ENCODE measurements at places on chromosomes 12 and 14.

- H3K27me3 ChIP-seq = no peaks in the 10 kb centered on the region
- no peak overlapping the region for H3K27ac ChIP-seq
- DNase-seq = no peak
- no peak overlapping the region for H3K4me3 ChIP-seq
- H3K36me3 ChIP-seq = no peaks in the 10 kb centered on the region
Measured at GRCh38 chr14:105275267-105275946, 25.4 kb downstream of the BRF1 start.

GRCh38 chr12:62123721-62124203 lies 136.4 kb upstream of the USP15 start:
- peak; percentile 38 for DNase-seq
- H3K4me3 ChIP-seq = no peak overlapping the region
- H3K4me1 ChIP-seq = no peaks in the 10 kb centered on the region
- no peaks in the 10 kb centered on the region for H3K27me3 ChIP-seq

DNA sequence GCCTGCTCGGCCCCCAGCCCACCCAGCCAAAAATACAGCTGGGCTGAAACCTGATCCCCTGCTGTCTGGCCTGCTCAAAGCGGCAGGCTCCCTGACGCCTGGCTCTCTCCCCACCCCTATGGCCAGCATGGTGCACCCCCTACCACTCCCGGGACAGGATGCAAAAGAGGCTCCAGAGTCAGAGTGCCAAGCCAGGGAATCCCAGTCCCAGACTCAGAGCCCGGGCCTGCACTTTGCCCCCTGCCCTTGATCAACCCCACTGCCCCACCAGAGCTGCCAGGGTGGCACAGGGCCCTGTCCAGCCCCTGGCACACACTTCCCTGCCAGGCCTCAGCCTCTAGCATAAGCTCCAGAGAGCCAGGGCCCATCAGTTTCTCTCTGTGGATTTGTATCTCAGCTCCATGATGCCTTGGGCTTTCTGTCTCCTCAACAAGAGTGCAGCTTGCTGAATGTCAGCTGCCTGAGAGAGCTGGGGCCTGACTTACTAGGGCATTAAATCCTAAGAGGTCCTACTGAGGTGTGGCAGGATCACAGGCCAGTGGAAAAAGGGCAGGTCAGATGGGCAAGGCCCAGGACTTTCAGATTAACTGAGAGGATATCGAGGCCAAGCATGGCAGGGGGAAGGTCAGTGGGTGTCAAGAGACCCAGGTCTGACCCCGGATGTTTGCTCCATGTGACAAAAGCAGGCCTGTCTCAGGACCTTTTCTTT lies 13.9 kb downstream of the ACVRL1 start:
- no peaks in the 10 kb centered on the region for H3K36me3 ChIP-seq
- no peaks in the 10 kb centered on the region for H3K27me3 ChIP-seq
- no peak for DNase-seq
- no peak overlapping the region for H3K4me3 ChIP-seq
- peak overlapping the region; percentile 81 for H3K27ac ChIP-seq

- no peak overlapping the region for H3K4me3 ChIP-seq
- H3K4me1 ChIP-seq = no peaks in the 10 kb centered on the region
- H3K27me3 ChIP-seq = no peaks in the 10 kb centered on the region
- H3K36me3 ChIP-seq = no peaks in the 10 kb centered on the region
- H3K27ac ChIP-seq = no peak overlapping the region
Measured at GRCh38 chr12:77767756-77768343, 62.8 kb upstream of the NAV3 start.

GRCh38 chr14:67571991-67572323 lies 28.1 kb downstream of the PIGH start:
- H3K4me1 ChIP-seq = peaks cover 2% of the 10 kb centered on the region
- no peaks in the 10 kb centered on the region for H3K27me3 ChIP-seq
- no peaks in the 10 kb centered on the region for H3K36me3 ChIP-seq
- no peak for DNase-seq

DNA sequence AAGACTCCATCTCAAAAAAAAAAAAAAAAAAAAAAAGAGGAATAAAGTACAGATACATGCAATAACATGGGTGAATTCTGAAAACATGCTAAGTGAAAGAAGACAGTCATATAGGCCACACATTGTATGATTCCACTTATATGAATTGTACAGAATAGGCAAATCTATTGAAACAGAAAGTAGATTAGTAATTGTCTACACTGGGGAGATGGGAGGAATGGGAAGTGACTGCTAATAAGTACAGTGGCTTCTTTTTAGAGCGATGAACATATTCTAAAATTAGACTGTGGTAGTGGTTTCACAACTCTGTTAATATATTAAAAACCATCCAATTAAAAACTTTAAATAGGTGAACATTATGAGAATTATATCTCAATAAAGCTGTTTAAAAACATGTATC lies 74.4 kb downstream of the ANKS1B start:
- no peaks in the 10 kb centered on the region for H3K4me1 ChIP-seq
- H3K36me3 ChIP-seq = no peaks in the 10 kb centered on the region
- no peak overlapping the region for H3K27ac ChIP-seq
- DNase-seq = no peak
- no peaks in the 10 kb centered on the region for H3K27me3 ChIP-seq

- peaks cover under 1% of the 10 kb centered on the region for H3K36me3 ChIP-seq
- peak overlapping the region; percentile 91 for H3K27ac ChIP-seq
- H3K27me3 ChIP-seq = no peaks in the 10 kb centered on the region
- no peak for DNase-seq
Measured at GRCh38 chr14:31207287-31207754, 272 bp downstream of the HECTD1 start.

Measured in liver (tissue), 10 donors.